ENCODE measurements at places on chromosomes 3 and 15.
A peak's percentile ranks its signal among the peaks of the same experiment; 100 is the strongest.

DNA sequence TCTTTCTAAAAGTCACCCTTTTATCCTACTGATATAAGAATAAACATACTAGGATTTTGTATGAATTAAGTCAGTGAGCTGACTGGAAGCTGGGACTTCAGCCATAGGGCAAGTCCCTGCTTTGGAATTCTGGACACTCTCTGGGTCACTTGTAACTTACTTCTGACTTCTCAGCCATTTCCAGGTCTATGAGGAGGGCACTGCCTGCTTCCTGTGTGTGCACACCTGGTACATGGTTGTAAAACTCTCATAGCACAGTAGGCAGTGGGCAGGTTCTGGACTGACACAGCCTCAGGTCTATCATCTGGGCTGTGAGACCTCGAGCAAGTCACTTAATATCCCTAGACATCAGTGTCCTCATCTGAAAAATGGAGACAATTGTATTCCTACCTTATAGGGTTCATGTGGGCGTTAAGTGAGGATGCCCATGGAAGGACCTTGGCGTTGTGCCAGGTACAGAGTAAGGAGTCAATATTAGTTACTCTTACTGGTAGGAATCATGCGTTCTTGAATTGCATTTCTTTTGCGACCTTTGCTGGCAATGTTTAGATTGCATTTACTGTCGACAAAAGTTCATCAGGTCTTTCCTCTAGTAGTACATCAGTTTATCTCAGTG, 27.5 kb upstream of the TGM5 start:
- no peak for DNase-seq

DNA sequence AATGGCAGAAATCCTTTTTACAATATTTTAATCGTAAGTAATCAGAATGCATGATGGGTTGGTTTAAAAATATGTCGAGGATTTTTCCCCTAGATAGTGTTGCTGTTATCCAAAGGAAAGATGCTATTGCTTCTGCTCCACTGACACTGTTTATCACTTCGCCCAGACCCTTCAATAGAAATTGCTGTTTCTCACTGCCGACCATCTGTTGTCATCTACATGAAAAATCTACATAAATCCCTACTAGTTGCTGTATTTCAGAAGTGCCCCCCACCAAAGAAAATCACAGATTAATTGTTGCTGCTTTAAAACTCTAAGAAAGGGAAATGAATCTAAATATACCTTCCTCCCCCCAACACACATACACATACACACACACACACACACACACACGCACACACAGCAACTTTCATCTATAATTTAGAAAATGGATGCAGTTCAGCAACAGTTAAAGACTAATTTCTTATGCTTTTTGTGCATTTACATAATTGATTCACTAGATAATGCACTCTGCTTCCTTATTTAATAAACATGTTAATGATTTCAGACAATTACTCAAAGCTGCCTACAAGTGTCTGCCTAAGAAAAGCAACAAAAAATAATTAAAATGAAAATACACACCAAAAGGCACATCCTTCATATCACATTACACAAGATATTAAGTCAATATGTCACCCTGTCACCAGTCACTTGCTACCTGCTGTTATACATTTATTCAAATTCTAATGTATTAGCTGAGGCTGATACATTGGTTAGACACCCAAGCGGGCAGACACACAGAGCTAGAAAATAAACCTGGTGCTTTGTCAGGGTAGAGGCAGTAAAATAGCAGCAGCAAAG, 82.8 kb downstream of the RORA start:
- DNase-seq = no peak

GRCh38 chr15:48898446-48898845, 20.5 kb downstream of the EID1 start:
- DNase-seq = no peak

GRCh38 chr15:51727141-51727897, 10.1 kb downstream of the LYSMD2 start:
- no peak for DNase-seq

DNA sequence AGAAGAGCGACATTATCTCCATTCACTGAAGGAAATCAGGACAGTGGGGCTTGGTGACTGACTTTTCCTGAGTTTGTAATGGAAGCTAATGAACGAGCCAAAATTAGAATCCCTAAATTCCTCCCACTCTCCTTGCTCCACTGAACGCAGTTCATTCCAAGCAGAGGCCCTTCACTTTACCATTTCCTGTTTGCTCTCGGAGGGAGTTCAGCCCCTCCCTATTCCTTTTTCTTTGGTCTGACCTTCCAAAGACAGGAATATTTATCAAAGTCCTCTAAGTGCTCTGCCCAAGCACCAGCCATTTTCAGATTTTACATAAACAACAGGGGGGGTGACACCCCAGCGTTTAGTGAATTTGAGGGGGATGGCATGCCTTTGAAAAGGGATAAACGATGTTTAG, 24.0 kb upstream of the PTPRG start:
- no peak for DNase-seq

GRCh38 chr15:81225161-81225671, 28.5 kb downstream of the IL16 start:
- peak; percentile 35 for DNase-seq

GRCh38 chr3:66431494-66431893, 69.3 kb downstream of the LRIG1 start:
- no peak for DNase-seq

Data from mucosa of descending colon (tissue), 3 donors.